NCI-H524 (cell line): ENCODE measurements at places on chromosomes 4 and X.
A peak's percentile ranks its signal among the peaks of the same experiment; 100 is the strongest.

DNA sequence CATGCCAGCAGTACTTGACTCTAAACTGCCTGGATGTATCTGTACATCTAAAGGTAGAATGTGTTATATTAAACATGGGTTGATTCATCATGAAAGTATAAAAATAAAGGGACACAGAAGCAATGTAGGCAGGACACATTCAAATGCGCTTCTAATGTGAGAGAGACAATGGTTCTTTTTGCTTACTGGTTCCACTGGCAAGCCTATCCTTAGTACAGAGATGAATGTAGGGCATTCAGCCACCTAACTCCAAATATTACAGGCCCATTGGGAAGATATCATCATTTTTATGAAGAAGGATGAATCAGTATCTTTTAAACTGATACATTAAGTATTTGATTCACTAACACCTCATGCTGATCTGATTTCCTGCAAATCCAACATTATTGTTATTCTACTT, 18.0 kb downstream of the CDKL2 start:
- DNase-seq: no peak

GRCh38 chrX:65406532-65406931, 128.1 kb downstream of the LAS1L start:
- peak; percentile 17 for DNase-seq

DNA sequence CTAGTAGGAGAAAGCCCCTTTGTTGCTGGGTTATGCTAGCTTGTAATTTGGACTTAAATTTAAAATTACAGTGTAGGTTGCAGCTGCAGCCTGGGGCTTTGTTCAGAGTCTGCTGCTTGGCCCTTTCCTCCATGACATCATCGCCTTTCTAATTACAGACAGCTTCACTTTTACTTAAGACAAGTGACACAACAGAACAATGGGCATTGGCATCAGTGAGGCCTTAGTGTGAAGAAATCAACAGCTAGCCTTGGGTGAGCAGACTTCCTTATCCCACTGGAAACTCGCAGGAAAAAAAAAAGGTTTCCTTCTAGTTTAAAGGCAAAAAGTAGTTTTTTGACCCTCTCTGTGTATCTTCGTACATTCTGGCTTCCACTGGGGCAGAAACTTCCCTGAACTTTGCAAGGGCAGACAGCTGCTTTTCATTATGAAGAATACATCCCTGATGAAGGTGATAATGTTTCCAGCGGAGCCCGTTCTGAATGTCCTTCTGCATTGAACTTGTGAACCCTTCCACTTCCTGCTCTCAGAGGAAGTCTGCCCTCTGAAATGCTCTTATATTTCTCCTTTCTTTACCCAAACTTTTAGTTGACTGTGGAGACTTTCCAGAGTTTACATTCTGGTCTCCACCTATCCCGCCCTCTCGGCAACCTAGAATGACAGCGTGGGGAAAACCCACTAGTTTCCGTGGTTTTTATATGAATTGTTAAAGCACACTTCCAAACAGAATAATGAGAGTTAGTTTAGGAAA, 123.2 kb upstream of the FAM9C start:
- DNase-seq: no peak

- no peak for DNase-seq
These were observed 25.5 kb downstream of the HMX1 start for GRCh38 chr4:8846046-8846720.

DNA sequence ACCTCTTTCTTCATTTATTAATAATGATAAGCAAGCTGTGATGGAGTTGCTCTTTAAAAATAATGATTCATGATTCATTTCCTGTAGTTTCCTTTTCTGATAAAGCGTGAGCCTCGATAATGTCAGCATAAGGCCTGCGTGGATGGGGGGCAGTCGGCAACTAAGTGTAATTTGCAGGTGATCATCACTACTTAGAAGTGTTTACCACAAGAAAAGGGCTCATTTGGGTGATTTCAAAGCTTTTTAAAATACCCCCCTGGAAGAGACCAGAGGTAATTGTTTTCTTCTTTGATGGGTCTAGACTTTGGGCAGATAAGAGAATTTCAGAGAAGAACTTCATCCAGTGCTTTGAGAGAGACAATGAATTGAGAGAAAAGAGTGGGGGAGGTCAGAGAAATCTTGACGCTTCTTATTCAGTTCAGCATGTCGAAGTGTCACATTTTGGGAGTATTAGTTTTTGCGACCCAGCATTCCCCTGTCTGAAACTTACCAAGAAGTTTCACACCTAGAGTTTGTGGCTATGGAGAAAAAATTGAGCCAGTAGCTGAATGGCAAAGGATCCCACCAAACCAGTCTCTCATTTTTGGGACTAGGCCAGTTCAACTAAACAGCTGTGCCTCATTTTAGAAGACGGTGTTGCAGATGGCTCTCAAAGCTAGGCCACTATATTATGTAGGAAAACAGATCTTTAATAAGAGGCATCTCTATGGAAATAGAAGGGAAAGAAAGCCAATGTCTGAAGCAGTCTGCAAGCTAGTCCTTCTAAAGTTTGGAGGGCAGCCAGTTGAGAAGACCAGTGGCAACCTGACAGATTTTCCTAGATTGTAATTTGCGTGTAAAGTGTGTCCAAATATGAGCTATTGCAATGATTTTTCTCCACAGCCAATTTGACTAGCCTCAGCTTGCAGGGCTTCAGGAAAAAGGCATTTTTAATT, 171.0 kb upstream of the PPP1R2C start:
- DNase-seq: no peak

GRCh38 chr4:27149541-27150212, 289.0 kb downstream of the STIM2 start:
- DNase-seq: no peak

DNA sequence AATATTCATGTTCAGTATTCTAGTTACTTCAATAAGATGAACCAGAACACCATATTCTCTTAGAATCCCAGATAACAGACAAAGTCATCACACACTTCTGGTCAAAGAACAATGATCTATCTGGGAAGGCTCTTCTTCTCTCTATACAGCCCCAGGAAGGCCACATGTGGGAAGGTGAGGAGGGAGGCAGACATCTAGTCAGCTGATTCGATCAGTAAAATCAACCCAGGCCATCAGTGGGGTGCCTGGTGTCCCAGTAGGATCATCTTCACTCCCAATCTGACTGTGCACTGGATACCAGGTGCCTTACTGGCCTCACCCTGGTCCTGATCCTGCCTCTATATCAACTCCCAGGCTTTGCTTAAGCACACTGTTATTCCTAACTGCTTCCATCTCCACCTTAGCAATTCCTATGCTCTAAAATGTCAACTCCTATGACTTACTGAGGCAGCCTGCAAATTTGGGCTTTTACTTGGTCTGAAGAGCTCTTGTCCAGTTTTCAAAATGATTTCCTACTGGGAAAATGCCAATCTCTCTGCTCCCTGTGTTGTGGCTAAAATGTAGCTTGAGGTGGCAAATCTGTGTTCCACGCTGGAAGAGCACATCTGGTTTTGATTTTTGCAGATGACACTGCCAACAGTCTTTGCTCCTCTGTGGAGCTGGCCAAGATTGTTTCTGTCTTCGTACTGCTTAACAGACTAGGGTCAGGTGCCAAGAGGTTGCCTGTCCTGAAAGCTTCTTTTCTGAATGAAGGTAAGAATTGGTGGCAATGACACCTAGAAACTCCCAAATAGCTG, 128.7 kb downstream of the MGST2 start:
- DNase-seq: no peak

DNA sequence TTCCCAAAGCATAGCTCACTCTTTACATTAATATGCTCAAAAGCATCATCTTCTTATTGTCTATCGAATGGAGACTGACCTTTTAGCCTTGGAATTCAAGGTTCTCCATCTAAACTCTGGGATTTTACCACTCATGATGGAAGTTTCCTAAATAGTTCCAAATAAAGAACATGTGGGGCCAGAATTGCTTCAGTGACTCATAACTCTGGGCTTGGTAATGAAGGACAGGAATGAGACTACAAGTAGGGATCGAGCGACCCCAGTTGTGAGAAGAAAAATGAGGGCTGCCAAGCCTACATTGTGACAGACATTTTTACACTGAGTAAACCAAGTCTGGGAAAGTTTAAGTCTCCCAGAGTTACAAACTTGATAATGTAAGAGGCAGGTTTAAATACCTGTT, 269.9 kb downstream of the CBLL2 start:
- DNase-seq: no peak
